NCI-H446 (cell line): ENCODE measurements at places on chromosomes 7 and 10.

- DNase-seq, result no peak
These were observed 1.0 kb downstream of the PAXIP1 start for GRCh38 chr7:155001756-155002410.

DNA sequence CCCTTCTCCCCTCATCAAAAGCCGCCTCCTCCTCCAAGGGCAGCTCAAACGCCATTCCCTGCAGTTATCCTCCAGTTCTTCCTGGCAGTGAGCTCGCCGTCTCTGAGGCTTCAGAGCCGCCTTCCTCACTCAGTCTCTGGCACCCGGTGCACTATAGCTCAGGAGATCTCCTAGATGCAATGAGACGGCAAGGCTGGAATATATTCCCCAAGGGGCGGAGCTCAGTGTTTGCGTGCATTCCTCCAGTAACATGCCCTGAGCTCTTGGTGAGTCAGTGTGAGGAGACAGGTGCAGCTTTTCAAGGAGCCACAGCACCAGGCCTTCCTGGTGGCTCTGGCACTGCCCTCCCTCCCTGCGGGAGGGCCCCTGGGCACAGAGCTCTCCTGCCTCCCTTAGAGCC is 512.6 kb upstream of the FOXK1 start:
- DNase-seq, result no peak

DNA sequence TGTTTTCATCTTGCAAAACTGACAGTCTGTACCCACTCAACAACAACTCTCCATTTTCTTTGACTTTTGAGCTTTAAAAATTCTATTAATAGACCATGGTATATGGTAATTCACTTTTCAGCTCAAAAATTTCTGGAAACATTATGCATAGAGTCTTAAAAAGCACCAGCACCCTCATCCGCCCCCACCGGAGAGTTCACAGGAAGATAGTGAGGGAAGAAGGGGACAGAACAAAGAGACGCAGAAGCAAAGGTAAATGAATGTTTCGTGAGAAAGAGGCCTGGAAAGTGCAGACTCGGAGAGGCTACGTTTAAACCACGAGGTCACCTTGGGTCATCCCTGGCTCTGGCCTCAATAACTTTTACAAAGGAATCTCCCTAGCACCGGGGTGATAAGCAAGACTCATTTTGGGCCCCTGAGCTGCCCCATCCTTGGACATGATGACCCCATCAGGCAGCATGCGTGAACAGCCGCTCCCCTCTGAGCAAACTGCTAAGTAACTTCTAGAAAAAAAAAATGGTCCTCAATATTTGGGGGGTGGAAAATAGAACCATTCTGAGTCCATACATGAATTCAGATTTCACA is 96.3 kb downstream of the CPXM2 start:
- no peak for DNase-seq

- DNase-seq, result no peak
These were observed 299.9 kb upstream of the PITRM1 start for GRCh38 chr10:3472287-3473051.

- DNase-seq, result no peak
These were observed 202.0 kb downstream of the ARL4A start for GRCh38 chr7:12889391-12889790.

DNA sequence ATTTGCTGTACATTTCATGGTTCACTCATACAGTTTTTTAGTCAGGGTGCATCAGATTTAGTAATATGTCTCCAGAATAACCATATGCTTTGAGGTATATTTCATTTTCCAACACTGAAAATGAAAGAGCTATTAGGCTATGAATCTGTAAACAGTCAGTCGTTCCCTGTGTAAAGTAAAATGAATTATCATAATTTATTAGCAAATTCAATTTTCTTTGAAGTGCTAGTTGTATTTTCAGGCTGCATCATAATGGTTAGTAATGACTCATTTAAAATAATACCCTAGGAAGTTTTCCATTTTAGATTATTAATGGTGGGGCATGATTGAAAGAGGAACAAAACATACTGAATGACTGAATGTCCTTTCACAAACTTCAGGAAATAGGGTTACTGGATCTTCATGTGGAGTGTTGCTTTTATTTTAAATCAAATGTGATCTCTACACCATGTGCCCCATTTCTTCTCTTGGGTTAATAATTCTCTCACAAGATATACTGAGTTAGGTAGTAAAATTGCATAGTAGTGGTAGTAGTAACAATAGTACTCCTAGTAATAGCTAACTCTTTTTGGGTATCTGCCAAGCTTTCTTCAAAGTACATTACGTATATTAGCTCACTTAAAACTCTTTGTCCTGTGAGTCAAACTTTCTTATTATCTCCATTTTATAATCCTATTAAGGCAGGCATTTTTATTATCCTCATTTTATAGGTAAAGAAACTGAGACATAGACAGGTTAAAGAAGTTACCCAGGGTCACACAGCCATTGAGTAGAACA is 476.5 kb downstream of the SUGCT start:
- DNase-seq, result no peak

- no peak for DNase-seq
These were observed 28.5 kb downstream of the EPC1 start for GRCh38 chr10:32318476-32318896.

GRCh38 chr10:116385994-116386809 is 41.4 kb upstream of the PNLIPRP3 start:
- peak; percentile 1 for DNase-seq

DNA sequence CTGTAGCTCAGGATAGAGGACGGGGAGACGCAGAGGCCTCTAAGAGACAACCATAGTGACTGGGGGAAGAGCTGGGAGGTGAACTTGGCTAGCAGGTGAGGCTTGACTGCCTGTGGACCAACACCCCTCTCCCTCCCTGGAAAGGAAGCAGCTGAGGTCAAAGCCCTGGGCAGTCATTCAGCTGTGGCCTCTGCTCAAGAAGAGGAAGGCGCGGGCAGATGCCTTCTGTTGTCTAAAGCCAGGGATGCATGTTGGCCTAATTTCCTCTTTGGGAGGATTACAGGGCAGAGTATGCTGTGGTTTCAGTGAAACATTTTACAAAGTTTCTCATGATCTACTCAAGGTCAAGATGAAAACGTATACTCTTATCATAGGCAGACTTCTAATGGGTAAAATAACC is 327.1 kb downstream of the PRPF18 start:
- no peak for DNase-seq

DNA sequence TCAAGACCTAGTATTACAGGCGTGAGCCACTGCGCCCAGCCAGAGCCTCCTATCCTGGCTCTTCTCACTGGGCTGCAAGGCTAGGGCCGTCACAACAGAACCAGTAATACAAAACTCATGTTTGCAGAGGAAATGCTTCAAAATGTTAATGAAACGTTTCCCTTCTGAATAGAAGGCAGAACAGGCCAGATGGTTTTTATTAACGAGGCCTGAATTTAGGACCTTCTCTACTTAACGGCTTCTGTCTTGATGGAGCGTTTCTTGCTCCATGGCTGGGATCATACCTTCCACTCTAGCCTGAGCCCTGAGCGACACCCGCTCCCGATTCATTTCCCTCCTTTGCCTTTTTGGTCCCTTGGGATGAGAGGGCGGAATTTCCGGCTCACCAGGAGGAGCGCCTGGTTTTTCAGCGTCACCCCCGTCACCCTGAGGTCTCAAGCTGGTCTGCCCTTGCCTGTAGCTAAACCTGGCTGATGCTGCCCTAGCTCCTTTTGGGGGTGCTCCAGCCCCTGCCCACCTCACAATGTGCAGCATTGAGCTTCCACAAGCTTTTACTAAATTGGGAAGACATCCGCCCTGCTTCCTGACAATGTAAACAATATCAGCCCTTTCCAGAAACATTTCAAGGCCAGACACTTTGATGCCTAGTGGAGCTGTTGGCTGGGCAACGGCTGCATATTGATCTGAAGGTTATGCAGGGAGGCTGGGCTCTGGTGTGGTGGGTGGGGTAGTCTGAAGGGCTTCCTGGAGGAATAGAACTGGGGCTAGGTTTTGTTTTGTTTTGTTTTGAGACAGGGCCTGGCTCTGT is 5.2 kb downstream of the CLIP2 start:
- no peak for DNase-seq

- DNase-seq, result no peak
These were observed 31.5 kb upstream of the KMT2E start for GRCh38 chr7:104982308-104983075.

DNA sequence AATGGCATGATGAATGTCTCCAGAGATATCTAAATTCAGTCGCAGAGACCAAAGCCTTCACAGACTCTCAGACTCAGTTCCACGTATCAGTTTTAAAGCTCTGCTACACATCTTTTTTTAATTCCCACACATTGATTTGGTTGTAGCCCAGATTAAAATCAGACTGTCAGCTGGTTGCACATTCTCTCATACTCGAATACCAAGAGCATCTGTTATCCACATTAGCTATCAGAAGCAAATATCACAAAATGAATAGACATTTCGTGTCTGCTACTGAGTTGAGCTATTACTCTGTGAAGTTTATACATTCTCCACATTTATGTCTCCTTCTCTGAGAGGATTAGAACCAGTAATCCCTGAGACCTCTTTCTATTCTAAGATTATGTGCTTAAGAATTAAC is 229.2 kb downstream of the GPAM start:
- no peak for DNase-seq

DNA sequence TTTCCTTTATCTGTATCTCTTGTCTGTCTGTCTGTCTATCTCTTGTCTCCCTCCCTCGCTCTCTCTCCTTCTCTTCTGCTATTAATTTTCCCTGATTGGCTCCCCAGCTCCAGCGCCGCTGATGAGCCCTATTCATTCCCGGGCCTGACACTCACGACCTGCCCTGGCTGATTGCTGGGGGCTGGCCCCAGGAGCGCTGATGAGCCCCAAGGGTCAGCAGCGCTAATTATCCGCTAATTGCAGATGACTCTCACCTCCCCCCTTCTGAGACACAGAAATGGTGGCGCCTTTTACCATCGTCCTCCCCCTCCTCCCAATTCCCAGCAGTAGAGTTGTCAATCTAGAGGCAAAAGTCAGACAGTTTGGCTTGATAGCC is 1.3 kb upstream of the GBX1 start:
- no peak for DNase-seq

DNA sequence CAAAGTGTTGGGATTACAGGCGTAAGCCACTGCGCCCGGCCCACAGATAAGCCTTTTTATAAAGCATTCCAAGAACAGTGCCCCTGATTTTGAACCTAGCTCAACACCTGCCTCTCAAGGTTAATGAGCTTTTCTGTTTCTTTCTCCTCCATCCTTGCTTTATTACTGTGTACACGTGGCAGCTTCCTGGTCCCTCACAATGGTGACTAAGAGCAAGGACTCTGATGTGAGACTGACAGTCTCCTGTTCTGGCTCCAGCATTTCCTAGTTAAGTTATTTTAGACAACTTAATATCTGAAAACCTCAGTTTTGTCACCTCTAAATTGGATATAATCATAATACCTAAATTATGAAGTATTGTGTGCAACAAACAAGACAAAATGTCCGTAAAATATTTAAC is 9.9 kb downstream of the HABP2 start:
- DNase-seq, result no peak

DNA sequence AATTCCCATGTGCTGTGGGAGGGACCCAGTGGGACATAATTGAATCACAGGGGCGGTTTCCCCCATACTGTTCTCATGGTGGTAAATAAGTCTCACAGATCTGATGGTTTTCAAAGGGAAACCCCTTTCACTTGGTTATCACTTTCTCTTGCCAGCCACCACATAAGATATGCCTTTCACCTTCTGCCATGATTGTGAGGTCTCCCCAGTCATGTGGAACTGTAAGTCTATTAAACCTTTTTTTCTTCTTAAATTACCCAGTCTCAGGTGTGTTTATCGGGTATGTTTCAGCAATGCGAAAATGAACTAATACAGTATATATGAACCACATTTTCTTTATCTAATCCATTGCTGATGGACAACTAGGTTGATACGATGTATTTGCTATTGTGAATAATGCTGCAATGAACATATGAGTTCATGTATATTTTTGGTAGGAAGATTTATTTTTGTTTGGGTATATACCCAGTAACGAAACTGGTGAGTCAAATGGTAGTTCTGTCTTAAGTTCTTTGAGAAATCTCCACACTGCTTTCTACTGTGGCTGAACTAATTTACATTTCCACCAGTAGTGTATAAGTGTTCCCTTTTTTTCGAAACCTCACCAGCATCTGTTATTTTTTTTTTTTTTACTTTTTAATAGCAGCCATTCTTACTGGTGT is 70.0 kb upstream of the HGF start:
- no peak for DNase-seq

DNA sequence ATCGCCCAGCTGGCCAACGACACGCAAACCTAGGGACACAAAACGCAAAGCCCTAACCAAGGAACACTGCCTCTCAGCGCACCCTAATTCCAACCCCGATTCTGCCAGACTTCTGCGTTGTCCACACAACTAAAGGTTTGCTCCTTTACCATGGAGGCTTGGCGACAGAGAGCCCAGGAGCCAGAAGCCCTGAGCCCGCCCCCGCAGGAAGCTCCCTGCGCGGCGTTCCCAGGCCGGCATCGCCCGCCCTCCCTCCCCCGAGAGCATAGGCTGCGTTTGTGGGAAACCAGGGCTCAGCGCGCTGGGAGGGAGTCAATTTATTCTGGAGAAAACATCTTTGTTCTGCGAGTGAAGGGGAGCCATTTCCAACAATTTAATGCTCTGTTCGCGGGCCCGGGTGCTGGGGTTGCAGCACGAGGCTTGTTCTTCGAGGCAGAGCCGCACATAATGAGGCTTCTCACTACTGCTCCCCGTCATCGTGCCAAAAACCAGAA is 103.9 kb downstream of the GRID1 start:
- no peak for DNase-seq

- no peak for DNase-seq
These were observed 122.9 kb upstream of the SEMA3A start for GRCh38 chr7:84317536-84317935.
